Fibroblast of skin of scalp (primary cell): ENCODE measurements at places on chromosomes 1 and 21.

DNA sequence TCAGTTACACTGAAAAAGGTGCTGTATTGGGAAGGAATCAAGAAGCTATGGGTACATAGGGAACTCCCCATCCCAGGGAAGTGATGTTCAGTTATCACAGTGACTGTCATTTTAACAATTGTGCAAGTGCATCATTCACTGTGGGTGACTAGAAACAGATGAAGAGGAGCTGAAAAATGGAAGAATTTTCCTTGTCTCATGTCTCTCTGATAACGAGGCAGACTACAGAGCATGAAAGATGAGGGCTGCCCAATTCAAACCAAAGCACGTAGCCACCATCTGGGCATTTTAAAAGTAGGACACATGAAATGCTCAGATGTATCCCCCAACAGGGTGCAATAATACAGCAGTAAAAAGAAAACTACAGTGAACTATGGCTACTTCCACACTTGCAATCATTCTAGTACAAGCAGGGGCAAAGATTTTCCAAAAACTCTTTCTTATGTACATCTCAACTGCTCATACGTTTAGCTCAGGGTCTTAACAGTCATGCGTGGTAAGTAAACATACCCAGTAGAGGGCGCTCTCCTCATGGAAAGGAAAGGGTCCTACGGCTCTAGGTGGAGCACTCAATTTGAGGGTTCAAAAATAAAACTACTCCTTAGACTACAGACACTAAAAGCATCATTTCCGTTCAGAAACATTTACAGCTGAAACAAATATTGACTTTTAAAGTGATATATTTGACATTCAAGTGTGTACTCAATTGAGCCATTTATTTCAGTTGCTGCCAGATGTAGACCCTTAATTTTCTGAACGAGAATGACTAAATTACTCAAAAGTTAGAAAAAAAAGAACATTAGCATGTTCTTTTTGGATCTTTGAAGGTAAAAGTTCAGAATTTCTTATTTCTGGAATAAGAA lies 143.2 kb downstream of the KCTD3 start:
- DNase-seq, result peak; percentile 75

- no peak for DNase-seq
Measured at GRCh38 chr1:102097451-102097850, 100.7 kb upstream of the OLFM3 start.

- peak; percentile 81 for DNase-seq
Measured at GRCh38 chr1:234628089-234628488, 18.1 kb upstream of the IRF2BP2 start.

DNA sequence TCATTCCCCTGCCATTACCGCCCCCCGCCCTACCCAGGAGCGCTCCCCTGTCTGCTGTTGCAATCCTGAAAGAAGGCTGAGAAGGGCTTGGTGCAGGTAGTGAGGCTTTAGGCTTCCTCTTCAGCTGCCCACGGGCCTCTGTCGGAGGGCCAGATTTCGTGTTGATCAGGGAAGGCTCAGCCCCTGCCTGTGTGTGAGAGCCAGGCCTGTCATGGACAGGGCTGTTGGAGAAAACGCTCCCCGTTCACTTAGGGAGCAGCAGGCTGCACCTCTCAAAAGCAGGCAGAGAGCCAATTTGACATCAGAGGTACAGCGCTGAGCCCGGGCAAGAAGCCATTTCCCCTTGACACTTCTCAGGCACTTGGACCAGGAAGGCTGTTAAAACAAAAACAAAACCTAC lies 19.0 kb downstream of the TEX35 start:
- no peak for DNase-seq

GRCh38 chr1:183638649-183639387 lies 3.2 kb upstream of the ARPC5 start:
- DNase-seq, result no peak

DNA sequence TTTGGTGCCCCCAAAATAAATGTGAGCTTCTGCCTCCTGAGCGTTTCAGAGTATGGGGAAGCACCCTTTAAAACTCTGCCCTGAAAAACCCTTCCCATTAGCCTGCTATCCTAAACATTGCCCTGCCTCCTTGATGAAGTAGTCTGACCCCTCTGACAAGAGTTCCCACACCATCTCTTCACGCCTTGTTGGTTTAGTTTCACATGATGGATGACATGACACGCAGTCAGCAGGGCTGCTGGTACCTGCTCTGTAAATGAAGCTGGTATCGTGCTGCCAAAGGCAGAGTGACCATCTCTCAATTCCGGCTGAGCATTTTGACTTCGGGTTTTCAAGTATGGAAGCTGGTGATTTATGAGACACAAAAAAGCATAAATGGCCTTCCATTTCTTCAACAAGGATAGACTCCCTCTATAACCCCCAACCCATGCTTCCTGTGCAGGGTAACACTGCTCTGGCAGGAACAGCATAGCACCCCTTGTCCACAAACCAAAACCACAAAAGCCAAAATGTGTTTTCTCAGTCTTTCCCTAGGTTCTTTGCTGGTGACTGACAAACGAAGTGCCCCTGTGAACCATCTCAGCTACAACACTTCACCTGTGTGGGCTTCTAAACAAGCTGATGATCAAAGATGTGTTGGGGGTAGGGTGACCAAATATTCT lies 444.6 kb downstream of the NUF2 start:
- no peak for DNase-seq

DNA sequence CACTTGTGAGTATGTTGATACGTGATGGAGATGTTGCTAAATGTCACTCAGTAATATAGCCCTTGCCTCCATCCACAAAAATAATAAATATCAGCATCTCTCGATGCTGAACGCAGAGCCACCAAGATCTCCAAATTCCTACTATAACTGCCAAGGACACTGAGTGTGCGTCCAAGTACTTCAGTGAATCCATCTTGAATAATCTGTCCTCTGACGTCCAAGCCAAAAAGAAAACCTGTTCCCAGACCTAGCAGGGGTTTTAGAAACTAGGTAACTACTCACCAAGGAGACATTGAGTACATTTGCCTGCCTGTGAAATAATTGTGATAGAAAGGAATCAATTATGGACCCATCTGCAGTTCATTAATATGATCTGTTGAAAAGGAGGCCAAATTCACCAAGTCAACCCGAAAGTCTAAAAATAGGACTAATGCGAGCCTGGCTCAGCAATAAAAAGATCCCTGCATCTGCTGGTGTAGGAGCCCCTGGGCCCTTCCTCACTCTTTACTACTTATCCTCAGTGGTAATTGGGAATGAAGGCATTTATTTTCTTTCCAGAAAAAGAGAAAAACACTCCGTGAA lies 226.9 kb upstream of the IRF2BP2 start:
- no peak for DNase-seq

DNA sequence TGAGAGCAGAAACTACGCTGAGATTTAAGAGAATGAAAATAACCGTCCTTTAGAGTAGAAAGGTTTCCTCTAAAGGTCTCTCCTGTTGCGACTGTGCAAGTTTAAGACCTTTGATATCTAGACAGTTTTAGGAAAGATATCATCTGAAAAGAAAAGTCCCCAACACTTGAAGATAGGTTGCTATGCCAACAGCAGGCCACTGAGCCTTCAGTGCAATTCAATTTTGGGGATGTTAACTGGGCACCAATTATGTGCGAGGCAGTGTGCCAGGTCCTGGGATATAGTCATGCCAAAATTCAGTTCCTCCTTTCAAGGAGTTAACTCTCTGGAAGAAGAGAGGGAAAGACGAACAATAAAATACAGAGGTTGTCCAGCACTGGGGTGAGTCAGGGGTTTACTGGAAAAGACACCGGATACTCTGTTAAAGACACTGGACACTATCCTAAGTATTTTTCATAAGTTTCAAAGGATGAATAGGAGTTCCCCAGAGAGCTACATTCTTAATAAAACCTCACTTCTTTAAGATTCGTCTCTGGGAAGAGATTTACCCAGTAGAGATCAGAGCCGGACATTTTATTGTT lies 25.5 kb upstream of the ZNF281 start:
- no peak for DNase-seq

DNA sequence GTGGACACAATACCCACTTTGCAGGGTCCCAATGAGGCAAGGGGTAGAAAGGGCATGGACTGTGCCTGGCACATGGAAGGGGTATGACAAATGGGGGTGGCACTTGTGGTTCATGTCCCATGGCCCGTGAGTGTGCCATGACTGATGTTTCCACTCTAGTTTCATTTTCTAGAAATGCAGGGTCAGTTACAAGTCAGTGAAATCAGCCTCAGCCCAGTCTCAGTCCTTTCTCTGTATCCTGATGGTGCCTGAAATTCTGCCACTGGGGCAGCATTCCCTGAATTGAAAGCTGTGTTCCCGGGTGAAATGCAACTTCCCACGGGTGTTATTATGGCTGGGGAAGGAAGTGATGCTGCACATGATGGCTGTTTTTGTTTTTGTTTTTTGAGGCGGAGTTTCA lies 110.8 kb upstream of the ZBTB40 start:
- DNase-seq, result no peak

DNA sequence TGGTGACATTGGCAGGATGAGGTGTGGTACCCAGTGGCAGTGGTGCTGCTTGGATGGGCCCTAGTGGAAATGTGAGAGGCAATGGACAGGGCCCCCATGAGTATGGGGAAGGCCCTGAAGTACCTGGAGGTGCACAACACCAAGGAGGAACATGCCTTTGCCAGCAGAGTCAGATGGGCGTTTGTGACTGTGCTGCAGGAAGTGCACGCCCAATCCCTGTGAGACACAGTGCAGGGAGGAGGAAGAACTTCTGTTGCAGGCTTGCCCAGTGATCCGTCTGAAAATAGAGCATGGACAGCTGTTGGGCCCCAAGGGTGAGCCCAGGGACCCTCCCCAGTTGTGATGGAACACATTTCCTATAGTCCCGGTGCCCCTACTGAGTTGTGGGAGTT lies 42.7 kb downstream of the GJA5 start:
- DNase-seq, result no peak

GRCh38 chr1:201465698-201466290 lies 3.2 kb downstream of the PHLDA3 start:
- no peak for DNase-seq

DNA sequence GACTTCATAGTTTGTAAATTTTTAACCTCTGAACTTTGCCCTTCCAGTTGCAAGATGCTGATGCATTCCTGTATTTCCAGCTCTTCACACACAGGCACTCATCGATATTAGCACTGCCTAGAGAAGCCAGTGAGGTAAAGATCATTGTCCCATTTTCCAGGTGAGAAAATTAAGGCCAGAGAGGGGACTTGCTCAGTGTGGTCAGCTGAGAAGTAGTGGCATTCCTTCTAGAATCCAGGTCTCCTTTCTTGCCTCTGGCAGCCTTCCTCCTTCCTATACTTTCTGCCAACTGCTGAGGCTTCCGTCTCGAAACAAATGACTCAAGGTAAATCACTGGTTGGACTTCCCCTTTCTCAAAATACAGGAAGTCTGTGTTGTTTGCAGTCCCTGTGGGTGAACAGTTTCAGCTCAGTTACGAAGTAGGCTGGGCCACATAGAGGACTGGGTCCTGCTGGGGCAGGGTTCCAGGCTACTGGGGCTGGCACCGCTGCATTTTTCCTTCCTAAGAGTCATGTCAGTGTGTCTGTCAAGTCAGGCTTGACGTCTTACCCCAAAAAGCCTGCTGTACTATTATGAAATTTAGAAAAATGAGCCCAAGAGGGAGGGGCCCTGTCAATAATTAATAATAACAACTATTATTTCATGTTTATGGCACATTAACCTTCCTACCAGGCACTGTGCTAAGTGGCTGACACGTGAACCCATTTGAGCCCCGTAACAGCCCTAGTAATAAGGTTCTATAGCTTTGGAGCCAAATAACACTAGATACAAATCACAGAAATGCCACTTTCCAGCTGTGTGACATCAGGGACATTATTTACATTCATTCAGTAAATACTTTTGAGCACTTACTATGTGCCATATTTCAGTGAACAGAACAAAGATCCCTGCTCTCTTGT lies 16.6 kb upstream of the RNF19B start:
- peak; percentile 68 for DNase-seq

GRCh38 chr1:93437976-93438605 lies 9.8 kb upstream of the FNBP1L start:
- DNase-seq, result peak; percentile 61

GRCh38 chr1:77388661-77389060 lies 106.8 kb downstream of the AK5 start:
- DNase-seq, result no peak

GRCh38 chr1:183270541-183271141 lies 84.6 kb downstream of the LAMC2 start:
- peak; percentile 95 for DNase-seq

GRCh38 chr1:227947386-227947675 lies 401 bp downstream of the WNT9A start:
- DNase-seq, result no peak

DNA sequence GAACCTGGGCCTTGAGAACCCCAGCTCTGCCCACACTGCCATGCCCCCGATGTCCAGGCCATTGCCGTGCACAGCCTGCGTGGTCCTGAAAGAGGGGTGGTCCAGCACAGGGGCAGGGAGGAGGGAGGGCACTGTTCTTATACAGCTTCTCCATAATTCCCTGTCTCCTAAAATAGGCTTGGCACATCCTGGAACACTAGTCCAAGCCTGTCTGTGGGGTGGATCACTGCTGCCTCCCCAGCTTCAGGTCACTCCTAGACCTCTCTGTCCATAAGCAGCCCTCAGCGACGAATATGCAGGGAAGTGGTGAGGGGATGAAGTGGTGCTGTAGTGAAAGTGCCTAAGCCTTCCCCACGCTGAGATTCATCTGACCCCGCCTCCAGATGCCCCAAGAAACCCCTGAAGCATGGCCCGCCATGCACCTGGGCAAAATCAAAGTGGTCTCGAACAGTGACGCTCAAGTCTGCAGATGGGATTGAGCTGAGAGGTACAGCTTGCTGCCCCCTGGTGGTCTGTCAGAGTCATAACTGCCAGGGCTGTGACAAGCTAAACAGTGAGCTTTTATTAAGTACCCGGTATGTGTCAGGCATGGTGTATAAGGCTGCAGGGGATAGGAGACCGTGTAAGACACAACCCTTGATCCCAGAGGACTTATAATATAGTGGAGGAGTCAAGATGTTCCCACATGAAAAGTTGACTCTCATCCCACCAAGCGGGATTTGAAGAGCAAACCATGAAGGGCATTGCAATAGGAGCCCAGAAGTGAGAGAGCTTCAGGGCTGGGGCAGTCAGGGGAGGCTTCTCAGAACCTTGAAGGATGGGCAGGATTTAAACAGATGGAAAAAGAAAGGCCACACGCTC lies 66.6 kb downstream of the FAM163A start:
- DNase-seq, result peak; percentile 68

GRCh38 chr1:41496080-41497055 lies 11.9 kb upstream of the EDN2 start:
- DNase-seq, result peak; percentile 94

GRCh38 chr1:76080552-76081079 lies 6.1 kb downstream of the ST6GALNAC3 start:
- DNase-seq, result no peak

DNA sequence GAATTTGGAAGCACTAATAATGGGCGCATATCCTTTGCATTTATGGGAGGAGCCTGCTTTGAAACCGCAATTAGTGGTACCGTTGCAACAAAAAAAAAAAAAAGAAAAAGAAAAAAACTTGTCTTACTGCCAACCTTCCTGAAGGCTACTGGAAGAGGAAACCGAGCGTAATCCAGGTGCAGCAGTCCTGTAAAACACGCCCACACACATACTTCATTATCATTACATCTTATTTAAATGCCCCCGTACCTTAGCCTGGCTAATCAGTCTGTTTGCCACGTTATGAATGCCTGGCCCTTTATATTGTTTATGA lies 686 bp upstream of the ZNF281 start:
- DNase-seq, result no peak
